ENCODE measurements at places on chromosomes 11 and 22.

DNA sequence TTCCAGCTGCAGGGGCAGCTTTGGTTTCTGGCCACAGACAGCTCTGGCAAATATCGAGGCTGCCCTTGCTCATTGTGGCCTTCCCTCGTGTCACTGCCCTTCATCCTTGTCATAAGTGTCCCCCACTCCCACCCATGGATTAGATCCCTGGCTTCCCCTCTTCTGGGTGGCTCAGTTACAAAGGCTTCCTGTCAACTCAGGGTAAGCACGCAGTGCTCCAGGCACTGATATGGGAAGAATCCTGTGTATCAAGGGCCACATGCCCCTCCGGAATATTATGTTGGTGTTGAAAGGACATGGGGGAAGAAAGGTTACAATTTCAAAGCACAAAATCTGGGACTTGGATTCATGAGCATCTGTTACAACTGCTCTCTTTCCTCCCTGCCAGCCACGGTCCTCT is 128.1 kb downstream of the DBX1 start:
- no peak for DNase-seq

DNA sequence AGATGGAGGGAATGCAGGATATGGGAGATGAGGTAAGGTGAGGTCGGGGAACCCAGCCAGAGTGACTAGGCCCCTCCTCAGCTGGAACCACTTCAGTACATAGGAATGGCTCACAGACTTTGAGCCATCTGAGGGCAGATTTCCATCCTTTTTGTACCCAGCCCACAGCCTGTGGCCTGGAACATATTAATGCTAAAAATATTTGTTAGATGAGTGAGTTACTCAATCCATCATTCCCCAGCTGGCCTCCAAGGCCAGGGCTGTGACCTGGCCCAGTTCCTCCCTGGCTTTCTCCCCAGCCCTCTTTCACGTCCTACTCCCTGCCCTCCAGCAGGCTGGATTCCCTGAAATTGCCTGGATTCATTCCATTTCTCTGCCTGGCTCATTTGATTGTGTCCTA is 57.2 kb upstream of the PRDM11 start:
- DNase-seq: peak; percentile 98

GRCh38 chr11:41102471-41102870 is 357.0 kb downstream of the LRRC4C start:
- DNase-seq: no peak

DNA sequence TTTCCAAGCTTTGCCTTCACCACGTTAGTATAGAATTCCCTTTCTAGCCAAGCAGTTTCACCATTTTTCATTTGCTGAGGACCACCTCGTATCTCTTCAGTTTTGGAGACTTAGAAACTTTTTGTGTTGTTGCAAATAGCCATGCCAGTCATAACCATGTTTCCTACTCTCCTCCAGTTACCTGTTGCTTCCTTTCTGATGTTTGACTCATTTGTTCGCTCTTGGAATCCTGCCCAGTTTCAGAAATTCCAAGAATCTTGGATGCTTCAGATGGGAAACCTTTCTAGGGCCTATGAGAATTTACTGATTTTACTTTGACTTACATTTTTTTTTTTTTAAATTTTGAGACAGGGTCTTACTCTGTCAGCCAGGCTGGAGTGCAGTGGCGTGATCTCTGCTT is 65.4 kb downstream of the PPP6R3 start:
- peak; percentile 55 for DNase-seq

GRCh38 chr22:45993841-45994240 is 16.9 kb upstream of the WNT7B start:
- no peak for DNase-seq

- DNase-seq: no peak
Measured at GRCh38 chr22:49348631-49349030, 479.0 kb downstream of the BRD1 start.

GRCh38 chr11:67439321-67440228 is 2.1 kb upstream of the PTPRCAP start:
- peak; percentile 25 for DNase-seq

DNA sequence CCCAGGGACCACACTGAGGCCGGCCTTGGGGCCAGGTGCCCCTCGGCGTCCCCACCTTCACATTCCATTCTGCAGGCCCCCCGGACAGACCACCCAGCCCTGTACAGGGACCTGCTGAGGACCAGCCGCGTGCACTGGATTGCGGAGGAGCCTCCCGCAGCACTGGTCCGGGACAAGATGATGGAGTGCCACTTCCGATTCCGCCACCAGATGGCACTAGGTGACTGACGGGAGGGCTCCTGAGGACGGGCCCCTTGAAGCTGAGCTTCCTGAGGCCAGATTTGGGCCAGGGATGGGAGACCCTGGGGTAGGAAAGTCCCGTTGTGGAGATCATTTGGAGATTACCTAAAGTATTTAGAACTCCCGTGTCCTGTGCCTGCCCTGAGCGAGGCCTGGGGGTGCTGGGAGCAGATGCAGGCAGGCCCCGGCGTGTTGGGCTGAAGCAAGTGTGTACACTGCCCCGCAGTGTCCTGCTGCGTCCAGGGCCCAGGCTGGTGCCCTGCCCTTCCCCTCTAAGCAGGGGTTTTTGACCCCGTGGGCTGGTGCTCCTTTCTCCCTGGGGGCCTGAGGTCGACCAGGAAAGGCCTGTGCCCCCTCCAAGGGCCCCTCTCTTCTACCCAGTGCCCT is 20.0 kb downstream of the TRMU start:
- DNase-seq: peak; percentile 61

- DNase-seq: peak; percentile 70
Measured at GRCh38 chr11:110130642-110131238, 37.5 kb downstream of the ZC3H12C start.

Data from cardiac fibroblast (primary cell).